Urinary bladder (tissue), 4 donors: ENCODE measurements at places on chromosomes 3 and 15.

DNA sequence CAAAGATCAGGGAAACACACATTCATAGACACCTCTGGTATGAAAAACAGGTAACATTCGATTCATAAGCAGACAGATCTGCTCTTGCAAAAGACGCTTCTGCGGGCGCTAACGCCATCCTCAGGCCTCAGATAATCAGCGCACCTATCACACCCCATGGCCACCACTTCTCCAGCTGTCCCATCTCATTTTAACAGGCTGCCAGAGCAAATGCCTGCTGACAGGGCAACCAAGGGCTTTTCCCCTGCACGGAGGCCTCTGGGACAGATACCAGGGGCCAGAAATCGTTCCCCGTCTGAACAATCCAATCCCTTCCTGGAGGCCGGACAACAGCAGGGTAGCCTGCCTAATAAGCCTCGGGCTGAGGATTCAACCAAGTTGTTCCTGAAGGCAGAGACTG is 15.2 kb downstream of the ABCC5 start:
- no peak for DNase-seq

GRCh38 chr3:113105093-113105449 is 106.3 kb upstream of the BOC start:
- DNase-seq, result no peak

DNA sequence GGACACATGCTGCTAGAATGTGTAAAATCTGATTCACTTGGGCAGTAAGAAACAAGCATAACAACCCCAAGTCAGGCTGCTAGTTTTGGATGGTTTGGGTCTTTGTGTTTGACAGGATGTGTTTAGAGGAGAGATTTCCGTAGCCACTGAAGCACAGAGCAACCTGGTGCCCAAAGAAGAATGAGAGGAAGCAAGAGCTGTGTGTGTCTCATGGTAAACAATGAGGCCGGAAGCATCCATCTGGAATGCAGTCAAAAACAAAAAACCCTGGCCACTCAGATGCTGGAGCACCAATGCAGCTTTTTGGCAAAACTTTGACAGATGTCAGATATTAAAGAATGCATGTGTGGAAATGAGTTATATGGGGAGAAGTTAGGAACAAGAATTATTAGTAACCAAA is 39.4 kb upstream of the SNRK start:
- DNase-seq, result no peak

DNA sequence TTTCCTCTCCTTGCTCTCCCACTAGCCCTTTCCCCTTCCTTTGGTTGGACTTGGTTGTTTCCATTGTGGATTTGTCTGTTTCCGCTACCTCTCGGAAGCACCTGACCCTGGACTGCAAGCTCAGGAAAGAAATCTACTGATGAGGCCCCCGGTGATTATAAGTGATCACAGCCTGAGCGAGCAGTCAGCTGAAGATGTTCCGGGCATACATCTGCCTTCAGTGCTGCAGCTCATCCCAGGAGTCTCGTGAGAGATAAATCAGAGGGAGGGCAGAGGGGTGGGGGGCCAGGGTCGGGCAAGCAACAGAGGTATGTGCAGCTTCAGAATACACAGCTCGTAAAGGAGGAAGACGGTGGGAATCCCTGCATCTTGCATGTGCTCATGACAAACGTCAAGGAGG is 102.1 kb downstream of the MRPL46 start:
- no peak for DNase-seq

- DNase-seq, result no peak
Observed at GRCh38 chr15:93330912-93331544, 242.0 kb upstream of the RGMA start.

DNA sequence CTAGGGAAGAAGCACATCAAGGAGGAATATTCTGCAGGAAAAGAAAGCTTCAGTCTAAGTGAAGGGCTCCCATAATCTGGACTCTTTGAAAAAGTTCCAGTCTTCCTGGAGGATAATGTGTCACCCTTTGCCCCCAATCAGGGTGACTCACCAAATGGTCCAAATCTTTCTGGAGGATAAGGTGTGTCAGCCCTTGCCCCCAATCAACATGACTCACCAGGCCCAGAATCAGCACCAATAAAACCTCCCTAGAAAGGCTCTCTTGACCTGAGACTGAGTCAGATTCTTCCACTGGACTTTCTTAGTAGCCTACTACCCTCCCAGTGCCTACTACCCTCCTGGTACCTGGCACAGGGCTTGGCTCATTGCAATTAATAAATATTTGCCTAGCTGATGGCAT is 9.5 kb upstream of the ARL14 start:
- DNase-seq, result no peak

DNA sequence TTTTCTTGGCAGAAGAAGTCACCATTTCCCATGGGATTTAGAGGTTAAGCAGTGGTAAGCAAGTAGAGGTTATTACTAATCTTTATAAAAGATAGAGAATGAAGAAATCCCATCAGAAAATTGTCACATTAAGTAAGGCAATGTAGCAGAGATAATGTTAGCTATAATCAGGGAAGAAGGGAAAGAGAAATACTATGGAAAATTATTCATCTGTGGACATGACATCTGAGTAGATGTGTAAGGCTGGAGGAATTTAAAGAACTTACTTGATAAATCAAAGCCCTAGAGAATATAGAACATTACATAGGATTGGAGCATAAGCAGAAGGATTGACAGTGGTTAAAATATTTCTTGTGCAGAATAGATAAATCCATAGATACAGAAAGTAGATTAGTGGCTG is 553.1 kb upstream of the CBLB start:
- no peak for DNase-seq

DNA sequence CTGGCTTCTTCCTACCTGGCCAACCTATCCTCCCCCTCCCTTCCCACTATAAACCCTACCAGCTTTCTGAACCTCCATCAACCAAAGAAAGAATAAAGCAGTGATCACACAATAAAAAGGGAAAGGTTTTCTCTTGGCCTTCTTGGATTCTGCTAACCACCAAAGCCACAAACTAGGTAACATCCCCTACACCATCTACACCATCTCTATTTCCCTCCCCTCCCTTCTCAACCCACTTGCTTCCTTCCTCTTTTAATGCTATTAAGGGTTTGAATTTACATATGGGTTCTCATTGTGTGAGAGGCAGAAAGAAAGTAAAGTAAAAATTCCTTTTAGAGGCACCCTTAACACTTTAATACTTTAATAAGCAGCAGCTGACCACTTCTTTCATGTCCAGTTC is 25.8 kb upstream of the RSL24D1 start:
- no peak for DNase-seq

DNA sequence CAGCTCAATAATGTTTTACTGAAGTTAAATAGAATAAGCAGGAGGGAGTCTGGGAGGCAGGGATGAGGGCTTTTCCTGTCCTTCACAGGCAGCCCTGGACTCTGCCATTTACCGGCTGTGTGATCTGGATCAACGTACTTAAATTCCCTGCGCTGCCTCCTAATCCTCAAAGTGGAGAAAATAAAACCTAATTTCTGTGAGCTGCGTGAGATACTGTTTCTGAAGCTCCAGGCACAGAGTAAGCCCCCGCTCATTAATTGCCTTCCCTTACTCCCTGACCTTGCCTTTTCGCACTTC is 278 bp upstream of the PDIA5 start:
- DNase-seq, result no peak

DNA sequence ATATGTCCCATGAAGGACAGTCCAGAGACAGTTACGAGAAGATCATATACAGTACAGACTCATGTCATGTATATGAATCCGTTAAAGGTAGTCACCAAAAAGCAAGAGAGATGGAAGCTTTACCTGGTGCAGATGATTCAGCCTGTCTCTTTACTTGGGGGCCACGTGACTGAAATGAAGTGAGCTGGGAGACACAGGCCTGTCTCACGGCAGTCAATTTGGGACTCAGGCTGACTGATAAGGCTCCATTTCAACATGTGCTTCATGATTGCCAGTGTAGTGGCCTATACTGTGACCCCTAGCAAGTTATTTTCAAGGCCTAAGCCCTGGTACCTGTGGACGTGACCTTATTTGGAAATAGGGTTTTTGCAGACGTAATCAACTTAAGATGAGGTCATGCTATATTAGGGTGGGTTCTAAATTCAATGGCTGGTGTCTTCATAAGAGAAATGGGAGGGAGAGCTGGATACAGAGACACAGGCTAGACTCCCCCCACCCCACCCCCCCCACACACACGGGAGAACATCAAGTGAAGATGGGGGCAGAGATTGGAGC is 3.0 kb upstream of the PROK2 start:
- no peak for DNase-seq

GRCh38 chr3:37093481-37093880 is 80.9 kb downstream of the LRRFIP2 start:
- no peak for DNase-seq

- no peak for DNase-seq
Observed at GRCh38 chr3:139597947-139598346, 58.4 kb upstream of the RBP1 start.

GRCh38 chr3:183381179-183381578 is 47.2 kb downstream of the MCF2L2 start:
- DNase-seq, result no peak

GRCh38 chr3:30309961-30310954 is 296.1 kb upstream of the TGFBR2 start:
- no peak for DNase-seq

- no peak for DNase-seq
Observed at GRCh38 chr3:18501679-18502343, 76.7 kb upstream of the SATB1 start.

- no peak for DNase-seq
Observed at GRCh38 chr3:181794011-181794790, 82.5 kb downstream of the SOX2 start.

GRCh38 chr3:44114142-44114541 is 127.5 kb upstream of the TOPAZ1 start:
- DNase-seq, result no peak

DNA sequence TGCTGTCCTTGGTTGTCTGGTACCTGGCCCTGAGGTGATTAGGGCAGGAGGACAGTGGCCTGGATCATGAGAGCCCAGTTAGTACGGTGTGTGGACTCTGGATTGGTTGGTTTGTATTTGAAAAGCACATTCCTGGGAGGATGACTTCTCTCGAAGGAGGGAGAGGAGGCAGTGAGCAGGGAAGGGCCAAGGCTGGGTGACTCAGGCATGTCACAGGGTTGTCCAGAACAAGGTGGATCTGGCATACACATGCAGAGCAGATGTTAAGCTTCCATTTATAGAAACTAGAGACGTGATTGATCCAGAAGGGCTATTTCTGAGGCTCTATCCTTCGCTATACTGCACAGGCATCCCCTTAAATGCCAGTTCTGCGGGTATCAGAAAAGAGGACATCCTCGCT is 34.4 kb downstream of the FAM240A start:
- no peak for DNase-seq

DNA sequence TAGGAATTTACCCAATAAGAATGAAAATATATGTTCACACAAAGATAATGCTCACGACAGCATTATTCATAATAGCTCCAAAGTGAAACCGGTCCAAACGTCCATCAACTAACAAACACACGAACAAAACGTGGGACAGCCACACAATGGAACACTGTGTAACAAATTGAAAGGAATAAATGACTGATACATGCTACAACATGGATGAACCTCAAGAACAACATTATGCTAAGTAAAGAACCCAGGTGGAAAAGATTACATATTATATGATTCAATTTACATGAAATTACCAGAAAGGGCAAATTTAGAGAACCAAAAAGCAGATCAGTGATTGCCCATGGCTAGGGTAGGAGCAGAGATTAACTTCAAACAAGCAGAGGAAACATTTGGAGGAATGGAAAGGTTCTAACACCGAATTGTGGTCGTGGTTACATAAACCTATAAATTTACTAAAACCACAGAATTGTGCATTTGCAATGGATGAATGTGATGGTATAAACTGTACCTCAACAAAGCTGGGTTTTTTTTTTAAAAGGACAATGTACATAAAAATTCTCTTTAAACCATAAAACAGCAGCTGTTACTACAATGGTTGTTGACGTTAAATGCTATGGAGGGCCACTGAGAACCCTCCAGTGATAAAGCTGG is 76.3 kb downstream of the XXYLT1 start:
- no peak for DNase-seq

- no peak for DNase-seq
Observed at GRCh38 chr15:98740963-98741362, 92.6 kb downstream of the IGF1R start.

DNA sequence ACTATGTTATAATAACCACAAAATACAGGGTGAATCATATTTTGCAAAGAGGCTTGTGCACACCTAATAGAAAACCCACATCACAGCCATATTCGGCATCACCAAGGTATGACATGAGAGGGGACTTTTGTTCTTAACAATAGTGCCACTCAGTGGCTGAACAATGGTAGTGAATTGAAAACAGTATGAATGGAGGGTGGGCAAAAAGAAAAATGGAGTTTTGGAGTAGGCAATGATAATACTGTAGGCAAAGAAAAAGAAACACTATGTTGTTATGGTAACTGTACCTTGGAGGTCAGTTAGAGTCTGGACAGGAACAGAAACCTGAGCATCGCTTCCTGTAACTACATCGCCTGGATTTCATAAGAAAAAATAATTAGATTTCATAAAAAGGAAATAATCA is 348.6 kb downstream of the PLCL2 start:
- DNase-seq, result no peak

GRCh38 chr3:79604681-79605080 is 163.1 kb downstream of the ROBO1 start:
- DNase-seq, result no peak

- DNase-seq, result no peak
Observed at GRCh38 chr3:40308725-40309417, 636 bp upstream of the EIF1B start.

GRCh38 chr3:120052225-120052624 is 42.0 kb downstream of the GSK3B start:
- no peak for DNase-seq

DNA sequence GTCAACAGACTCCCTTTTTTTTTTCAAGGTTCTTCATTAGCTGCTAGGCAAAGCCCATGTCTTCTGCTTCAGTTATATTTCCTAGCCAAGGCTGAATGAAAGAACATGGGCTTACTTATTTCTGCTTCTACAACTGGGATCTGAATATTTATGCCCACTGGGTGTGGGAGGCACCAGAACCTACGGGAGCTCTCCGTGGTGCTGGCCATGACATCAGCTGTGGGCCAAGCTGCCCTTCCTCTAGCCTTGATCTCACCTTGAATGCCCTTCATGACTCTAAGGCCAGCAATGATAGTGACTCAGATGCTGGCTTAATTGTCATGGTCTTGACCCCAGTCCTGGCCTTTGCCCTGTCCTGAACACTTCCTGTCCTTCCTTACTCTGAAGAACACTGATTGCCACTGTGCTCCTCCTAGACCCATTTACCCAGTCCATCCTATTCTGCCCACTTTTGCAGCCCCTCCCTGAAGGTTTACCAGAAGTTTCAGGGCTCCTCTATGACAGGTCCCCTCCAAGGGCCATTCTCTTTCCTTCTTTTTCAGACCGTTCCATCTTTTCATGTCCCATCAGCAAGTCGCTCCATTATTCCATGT is 32.8 kb upstream of the PRR20G start:
- no peak for DNase-seq
